Suprapubic skin (tissue), 4 donors: ENCODE measurements at places on chromosomes 2 and 18. TPM values are rescaled to one million over a fixed set of nuclear protein-coding genes. Genes with fewer than 3 reads are reported as not detected.

B3GNT7 gene
- total RNA-seq, result 1.3 TPM

UPP2 gene
- not detected for total RNA-seq

VIL1 gene
- 0.21 TPM for total RNA-seq

DNA sequence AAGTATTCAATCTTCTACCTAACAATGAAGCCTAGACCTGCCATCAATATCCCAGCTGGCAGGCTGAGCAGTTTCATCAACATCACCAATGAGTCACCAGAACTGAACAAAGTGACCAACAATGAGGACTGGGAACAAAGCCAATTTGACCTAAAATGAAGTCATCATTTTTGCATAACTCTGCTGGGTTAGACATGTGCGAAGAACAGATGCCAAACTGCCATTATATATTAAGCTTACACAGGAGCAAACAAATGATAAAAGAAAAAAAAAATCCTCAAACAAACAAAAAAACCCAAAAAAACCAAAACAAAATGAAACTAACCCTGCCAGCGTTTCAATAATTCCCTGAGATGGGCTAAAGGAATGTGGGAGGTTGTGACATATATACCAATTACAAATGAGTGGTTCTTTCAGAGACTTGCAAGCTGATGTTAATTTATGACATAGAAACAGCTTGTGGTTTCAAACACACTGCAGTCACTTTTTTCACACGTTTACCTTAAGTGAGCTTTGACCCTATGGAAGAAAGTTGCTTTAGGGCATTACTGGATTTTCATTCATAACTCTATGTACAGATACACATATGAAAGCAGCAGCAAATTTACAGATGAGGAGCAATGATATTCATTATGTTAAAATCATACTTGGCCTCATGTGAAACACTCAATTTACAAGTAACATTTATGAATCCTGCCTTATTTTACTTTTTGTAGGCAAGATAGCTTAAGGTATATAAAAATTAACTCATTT lies 56.9 kb upstream of the CCDC141 start:
- no peak for DNase-seq

GRCh38 chr2:133407341-133407740 lies 160.9 kb downstream of the NCKAP5 start:
- no peak for DNase-seq

DNA sequence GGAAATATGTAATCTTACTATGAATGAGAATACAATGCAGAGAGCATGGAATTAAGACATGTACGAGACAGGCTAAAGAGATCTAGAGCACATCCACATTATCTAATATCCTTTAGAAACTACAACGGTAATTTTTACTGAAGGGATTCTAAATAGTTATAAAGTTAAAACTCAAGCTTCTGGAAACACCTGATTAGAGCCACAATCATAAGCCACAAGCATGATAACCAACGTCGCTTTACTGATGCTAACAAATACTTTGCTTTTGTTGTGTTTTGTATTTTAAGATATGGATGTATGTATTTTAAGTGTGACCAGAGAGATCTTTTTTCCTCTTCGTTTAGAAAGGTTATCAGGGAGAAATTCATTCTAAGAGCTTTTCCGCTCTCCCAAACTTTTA lies 44.0 kb upstream of the STK17B start:
- no peak for DNase-seq

- no peak for DNase-seq
These were observed 44.9 kb upstream of the SIGLEC15 start for GRCh38 chr18:45780568-45780967.

GRCh38 chr2:127811397-127812321 lies 688 bp upstream of the WDR33 start:
- DNase-seq, result no peak

- DNase-seq, result no peak
These were observed 32.9 kb upstream of the POMC start for GRCh38 chr2:25201265-25201664.

- no peak for DNase-seq
These were observed 114.8 kb downstream of the COPS8 start for GRCh38 chr2:237200462-237200861.

- peak; percentile 10 for DNase-seq
These were observed 156.4 kb downstream of the SMAD7 start for GRCh38 chr18:48794251-48794970.
